NCI-H187 treated with DMSO at 0.1 percent for 48 hours (cell line): ENCODE measurements at places on chromosomes 6 and 20.

DNA sequence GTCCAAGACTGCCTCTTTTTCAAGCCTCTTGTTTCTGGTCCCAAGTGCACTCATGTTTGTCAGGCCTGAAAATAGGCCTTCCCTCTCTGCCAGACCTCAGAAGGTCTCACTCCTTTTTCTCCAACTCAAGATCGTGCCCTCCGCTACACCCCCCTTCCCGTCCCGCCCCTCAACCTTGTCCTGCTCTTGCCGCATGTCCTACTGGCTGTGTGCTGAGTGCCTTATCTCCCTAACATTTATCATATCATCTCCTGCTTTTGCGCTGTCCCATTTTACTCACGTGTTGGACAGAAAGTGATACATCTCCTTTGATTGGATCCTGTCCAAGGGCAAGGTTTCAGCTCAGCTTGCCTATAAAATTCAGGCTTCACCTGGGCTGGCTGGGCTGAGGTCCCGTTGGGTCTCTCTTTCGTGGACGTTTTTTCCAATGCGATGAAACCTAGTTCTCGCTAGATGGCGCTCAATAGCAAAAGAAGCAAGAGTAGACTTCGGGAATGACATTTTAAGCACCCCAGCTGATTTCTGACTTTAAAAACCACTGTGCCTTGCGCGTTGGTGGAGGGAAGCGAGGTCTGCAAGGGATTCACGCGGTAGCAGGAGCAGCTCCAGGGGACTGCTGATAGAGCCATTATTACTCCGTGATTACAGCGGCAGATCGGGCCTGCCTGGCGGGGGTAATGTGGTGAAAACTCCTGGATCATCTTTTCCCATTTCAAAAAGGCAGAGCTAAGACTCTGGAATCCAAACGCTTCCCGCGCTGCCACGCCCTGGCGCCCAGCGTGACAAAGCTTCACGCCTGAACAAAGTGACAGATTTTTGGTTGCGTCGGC, 137.6 kb downstream of the IMPG1 start:
- DNase-seq = peak; percentile 11

DNA sequence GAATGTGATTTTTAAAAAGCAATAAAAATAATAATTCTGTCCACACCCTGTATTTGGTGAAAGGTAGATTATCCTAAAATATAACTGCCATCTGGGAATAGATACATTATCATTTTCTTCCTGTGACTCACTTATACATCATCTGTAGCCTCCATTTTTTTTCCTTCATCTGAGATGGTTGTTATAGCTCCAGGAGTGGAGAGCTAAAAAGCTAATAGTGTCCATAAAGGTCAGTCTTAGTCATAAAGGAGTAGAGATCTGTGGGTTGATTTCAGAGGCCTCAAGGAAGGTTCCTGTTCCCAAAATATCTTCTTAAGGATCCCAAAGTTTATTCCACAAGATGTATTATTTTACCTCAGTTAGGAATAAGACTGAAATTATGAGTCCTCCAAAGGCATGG, 41.1 kb downstream of the FBXO5 start:
- DNase-seq = no peak

DNA sequence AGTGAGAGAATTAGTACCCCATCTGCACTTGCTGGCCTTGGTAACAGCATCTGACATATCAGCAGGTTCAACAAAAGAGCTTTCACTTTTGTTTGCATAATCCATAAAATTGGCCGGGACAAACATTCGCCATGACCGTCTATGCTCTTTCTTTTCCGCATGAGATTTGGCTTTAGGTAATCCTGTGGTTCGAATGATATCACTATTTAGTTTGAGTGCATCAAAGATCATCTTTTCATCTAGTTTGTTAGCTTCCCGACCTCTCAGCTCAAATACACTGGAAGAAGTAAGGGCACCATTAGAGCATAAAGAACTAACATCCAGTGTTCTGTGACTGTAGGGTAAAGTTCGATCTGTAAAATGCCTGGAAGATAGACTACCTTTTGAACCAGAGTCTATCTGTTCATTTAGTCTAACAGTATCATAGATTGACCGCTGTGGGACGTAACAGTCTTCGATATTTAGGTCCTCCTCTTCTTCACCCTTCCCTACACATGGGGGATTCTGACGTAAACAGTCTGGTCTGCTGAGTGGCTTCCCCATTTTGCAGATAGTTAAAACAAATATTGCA, 101.6 kb downstream of the DST start:
- no peak for DNase-seq

DNA sequence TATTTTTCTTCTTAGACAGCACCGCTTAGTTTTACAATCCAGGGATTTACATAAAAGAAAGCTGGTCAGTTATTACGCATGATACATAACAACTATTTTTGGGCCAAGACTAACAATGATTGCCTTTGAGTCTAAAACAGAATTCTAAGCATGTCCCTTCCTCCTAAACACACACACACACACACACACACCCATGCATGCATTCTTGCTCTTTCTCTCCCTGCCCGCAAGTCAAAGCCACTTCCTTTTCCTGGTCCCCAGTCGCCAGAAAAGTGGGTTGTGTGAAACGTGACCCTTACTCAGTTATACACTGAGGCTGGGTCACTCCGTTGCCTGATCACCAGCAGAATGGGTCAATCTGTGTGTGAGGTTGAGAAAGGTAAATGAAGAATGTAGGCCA, 31.4 kb downstream of the FYN start:
- DNase-seq = no peak

- DNase-seq = no peak
These were observed 9.3 kb downstream of the TRAPPC3L start for GRCh38 chr6:116536216-116536621.
